Activated CD8-positive, alpha-beta memory T cell treated with anti-CD3 and anti-CD28 coated beads, Interleukin-2, amount 10 ng/mL, durations not matched to agents 7 days and 5 days (primary cell): ENCODE measurements at places on chromosomes 16 and 17. TPM values are rescaled to one million over a fixed set of nuclear protein-coding genes. Genes with fewer than 3 reads are reported as not detected.

The CD300H gene
- not detected for total RNA-seq

The CYLD gene
- 195 TPM for total RNA-seq

The C1QL1 gene
- 0.33 TPM for total RNA-seq

DNA sequence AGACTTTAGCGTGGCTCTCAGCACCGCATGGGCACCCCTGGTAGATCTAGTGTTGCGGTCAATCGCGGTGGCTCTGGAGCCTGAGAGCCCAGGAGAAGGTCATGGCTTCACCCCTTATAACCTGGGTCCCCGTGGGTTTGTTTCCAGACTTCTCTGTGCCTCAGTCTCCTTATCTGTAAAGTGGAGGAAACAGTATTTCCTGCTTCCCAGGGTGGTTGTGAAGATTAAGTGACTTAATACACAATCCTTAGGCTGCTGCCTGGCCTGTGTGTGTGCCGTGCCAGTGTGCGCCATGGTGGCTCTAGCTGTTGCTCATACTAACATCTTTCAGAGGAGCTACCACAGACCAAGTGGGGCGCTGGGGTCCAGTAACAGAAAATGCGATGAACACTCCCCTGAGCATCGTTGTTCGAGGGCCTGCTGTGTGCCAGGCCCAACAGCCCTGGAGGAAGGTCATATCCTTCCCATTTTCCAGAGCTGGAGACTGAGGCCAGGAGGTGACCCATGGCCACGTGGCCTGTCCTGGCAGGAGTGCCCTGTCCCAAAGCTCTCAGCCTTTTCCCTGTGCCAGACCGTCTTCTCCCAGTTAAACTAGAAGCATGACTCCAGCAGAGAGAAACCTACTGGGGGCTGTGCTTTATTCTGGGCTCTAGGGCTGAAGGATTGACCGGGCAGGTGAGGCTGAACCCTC lies 70.1 kb downstream of the CMIP start:
- DNase-seq = no peak

- DNase-seq = no peak
Observed at GRCh38 chr16:49952386-49952785, 72.6 kb upstream of the CNEP1R1 start.

GRCh38 chr16:75265911-75266701 lies 14.7 kb upstream of the BCAR1 start:
- no peak for DNase-seq

GRCh38 chr16:8808613-8809353 lies 11.1 kb downstream of the PMM2 start:
- no peak for DNase-seq
